ENCODE measurements at places on chromosomes 11 and 22.

DNA sequence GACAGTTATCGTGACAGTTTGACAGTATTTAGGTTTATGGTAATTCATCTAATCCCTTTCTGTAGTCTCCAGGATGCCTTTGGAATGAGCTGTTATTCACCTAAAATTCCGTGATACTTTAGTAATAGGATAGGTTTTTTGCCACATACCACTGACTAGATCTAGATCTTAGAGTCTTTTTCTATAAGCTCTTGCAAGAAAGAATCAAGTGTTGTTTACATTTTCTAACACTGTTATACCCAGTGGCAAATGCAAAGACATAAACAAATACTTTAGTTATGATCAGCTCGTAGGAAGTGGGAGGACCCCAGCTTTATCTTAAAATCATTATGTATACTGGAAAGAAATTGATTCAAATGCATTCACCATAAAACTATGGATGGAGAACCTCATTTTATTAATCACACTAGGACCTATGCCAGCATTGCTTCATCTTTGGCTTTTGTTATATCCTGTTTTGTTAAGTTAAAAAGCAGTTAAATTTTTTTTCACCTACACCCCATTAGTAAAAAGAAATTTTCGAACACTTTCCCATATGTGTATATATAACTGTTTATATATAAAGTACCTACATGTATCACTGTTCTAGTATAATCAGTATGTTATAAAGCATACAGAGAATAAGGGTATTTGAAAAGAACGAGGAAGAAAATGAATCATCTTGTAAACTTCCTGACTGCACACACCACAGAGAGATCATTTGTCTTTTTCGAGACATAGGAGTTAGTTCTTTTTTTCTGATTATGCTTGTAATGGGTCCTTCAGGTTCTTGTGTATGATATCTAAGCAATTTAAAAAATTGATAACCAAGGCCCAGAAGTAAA lies 60.9 kb downstream of the PDHX start:
- DNase-seq, result no peak

GRCh38 chr22:41397143-41397811 lies 15.5 kb downstream of the TEF start:
- no peak for DNase-seq

GRCh38 chr22:29733362-29734201 lies 13.8 kb downstream of the CABP7 start:
- no peak for DNase-seq

GRCh38 chr11:109914038-109914437 lies 179.2 kb upstream of the ZC3H12C start:
- DNase-seq, result peak; percentile 50

DNA sequence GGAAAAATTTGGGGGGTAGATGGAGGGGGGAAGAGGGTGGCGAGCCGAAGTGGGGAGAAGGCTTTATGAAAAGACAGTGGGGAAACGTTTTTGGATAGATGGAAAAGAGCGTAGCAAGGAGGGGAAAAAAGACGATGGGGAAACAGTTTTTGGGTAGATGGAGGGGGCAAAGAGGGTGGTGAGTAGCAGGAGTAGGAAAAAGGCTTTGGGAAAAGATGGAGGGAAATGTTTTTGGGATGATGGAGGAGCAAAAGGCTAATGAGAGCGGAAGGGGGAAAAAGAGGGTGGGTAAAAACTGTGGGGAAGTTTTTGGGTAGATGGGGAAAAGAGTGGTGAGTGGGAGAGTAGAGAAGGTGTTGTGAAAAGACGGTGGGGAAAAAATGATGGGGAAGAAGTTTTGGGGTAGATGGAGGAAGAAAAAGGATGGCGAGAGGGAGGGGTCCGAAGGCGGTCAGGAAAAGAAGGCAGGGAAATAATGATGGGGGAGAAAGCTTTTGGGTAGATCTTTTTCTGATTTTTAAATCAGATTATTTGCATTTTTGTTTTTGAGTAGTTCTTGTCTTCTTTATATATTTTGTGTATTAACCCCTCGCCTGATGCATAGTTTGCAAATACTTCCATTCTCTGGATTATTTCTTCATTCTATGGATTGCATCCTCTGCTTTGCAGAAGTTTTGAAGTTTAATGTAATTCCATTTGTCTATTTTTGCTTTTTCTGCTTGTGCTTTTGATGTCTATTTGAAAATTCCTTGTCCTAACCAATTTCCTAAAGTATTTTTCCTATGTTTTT lies 115.3 kb upstream of the SERPIND1 start:
- no peak for DNase-seq

- DNase-seq, result no peak
Observed at GRCh38 chr11:77602381-77603088, 12.8 kb downstream of the AQP11 start.

DNA sequence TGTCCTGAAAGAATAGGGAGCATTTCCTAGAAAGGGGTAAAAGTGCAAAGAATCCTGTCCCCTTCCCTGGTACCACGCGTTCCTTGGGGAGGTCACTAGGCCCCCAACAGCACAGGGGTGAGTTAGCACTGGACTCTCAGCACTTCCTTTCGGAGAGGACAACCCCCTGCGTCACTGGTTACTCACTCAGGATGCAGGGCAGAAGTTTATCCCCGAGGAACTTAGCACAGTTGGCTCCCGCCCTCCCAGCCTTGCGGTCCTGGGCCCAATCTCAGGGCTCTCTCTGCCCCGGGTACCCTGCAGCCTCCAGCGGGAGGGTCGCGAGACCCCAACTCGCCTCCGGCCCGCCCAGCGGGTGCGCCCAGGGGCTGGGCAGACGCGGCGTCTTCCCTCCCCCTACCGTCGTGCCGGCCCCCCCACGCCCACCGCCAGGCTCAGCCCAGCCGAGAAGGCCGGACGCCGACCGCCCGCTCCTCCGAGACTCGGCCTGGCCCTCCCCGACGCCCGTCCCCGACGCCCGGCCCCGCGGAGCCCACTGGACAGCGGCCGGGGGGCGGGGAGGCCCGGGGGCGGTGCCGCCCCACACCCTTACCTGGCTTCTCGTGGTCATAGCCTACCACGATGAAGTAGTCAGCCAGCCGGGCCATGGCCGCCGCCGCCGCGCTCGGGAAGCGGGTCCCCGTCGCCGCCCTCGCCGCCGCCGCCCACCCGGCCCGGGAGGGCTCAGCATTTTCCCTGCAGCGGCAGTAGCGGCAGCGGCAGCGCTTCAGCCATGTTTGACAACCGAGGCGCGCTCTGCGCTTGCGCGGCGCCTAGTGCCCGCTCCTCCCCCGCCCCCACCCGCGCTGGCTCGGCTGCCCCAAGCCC lies at the start of gene SBF2:
SBF2 (minus strand) TSS at position 797 of the 867 bp plus-strand sequence; CDS start at position 647, 150 bp downstream.
- DNase-seq, result peak; percentile 79

- DNase-seq, result no peak
Observed at GRCh38 chr11:128841461-128842072, 25.5 kb downstream of the KCNJ1 start.

DNA sequence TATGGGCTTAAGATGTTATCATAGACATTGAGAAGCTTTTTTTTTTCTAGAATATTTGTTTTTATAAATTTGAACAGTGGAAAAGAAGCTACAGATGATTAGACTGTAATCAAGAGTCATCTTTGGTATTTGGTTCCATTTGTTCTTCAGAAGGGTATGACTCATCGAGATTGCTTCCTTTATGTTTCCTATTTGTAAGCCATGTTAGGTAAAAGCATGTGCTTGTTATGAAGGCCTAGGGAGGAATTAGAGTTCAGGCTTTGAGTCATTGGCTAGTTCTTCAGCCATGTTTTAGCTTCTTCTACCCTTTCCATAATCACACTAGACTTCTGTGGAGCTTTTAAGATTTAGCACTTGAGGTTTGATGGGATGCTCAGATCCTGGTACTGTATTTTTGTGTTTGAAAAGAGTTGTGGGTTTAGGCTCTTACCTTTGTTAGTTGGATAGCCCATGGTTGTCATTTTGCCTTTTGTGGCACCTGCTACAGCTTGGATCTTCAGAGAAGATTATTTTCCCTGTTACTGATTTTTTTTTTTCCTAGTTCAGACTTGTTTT lies 44.3 kb downstream of the POLD3 start:
- no peak for DNase-seq

DNA sequence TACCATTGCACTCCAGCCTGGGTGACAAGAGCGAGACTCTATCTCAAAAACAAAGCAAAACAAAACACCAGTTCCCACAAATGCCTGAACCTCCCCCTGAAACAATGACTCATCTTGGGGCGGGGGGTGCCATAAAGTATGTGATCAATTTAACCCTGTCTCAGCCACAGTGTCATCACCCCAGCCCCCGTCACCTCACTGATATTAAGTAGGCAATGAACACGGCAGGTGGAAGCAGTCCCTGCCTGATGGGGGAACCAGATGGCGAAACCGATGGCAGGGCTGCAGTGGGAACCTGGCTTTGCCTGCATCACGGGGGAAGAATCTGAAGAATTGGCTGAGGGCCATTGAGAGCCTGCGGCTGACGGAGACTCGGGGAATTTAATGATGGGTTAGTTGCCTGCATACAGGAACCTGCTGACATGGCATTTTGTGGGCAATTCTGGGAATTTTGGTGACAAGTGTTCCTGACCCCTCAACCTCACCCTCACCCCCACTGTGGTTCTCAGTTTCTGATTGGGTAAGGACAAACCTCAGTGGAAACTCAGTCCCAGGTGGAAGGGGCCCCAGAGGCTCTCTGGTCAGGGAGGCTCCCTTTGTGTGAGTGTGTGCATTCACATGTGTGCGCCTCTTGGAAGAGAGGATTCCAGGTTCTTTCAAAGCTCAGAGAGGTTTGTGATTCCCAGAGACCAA lies 39.1 kb upstream of the SHISAL1 start:
- peak; percentile 67 for DNase-seq

GRCh38 chr11:46200537-46201281 lies 76.8 kb upstream of the CREB3L1 start:
- no peak for DNase-seq

DNA sequence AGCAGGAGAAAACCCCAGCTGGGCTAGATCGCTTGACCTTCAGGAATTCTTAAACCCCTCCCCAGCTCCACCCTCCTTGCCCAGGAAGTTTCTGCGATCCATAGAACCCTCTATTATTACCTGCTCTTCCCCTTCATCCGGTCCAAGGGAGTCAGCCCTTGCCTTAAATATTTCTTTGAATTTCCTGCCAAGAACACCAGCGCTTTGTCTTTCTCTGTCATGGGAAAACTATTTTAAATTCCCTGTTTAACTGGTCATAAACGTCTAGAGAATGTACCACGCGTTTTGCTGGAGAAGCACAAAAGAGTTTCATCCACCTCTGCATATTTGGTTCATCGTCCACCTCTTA lies 496 bp upstream of the TRAF6 start:
- DNase-seq, result no peak

DNA sequence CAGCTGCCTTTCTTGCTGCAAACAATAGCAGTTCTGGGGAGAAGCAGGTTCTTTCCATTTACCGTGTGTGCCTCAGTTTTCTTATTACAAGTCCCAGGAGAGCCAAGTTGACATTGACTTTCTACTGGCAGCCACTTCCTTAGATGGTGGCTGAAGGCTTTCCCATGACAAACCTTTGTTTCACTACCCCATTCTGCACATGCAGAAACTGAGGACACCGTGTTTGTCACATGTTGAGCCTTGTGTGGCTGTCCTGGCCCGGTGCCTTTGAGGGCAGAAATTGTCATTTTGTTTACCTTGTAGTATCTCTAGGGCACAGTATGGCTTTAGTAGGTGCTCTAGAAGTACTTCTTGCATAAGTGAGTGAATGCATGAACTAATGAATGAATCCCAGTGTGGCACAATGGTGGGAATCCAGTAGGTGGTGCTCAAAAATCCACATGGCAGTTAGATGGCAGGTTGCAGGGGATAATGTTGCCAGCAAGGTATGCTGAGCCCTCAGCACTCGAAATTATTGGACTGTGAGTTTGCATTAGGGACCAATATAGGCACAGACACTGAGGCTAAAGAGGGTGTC lies 101.6 kb downstream of the CSNK2A3 start:
- DNase-seq, result no peak

DNA sequence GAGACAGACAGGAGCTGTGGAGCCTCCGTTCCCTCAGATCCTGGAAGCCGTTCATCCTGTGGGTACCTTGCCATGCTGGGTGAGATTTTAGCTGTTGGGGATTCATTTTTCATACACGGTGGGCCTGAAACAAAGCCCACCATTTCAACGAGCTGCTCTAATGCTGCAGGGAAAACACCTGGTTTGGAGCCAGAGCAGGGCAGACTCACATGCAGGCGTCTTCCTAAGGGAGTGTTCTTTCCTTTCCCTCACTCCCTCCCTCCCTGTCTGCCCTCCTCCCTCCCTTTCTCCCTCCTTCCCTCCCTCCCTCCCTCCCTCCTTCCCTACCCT lies 52.5 kb downstream of the CD6 start:
- DNase-seq, result no peak

- no peak for DNase-seq
Observed at GRCh38 chr11:132621976-132622580, 910.2 kb downstream of the OPCML start.

- DNase-seq, result no peak
Observed at GRCh38 chr11:39345834-39346442, 2113.5 kb downstream of the LRRC4C start.

DNA sequence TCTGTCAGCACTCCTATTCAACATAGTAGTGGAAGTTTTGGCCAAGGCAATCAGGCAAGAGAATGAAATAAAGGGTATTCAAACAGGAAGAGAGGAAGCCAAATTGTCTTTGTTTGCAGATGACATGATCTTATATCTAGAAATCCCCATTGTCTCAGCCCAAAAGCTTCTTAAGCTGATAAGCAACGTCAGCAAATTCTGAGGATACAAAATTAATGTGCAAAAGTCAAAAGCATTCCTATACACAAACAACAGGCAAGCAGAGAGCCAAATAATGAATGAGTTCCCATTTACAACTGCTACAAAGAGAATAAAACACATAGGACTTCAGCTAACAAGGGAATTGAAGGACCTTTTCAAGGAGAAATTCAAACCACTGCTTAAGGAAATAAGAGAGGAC lies 280.4 kb upstream of the LUZP2 start:
- DNase-seq, result no peak

DNA sequence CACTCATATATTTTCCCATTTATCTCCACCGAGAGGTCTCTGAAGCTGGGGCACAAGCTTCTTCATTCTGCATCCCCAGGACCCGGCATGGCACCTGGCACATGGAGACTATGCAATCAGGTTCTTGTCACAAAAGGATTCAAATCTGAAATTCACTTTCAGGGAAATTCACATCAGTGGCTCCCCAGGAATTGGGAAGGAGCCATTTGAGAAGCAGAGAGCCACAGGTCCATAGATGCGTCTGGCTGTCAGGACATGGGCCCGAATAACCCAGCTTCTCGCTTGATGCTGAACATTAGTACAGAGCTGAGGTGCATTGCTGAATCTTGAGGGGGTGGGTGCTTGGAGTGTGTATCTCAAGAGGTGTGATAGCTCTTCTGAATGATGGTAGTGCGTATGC lies 82.5 kb downstream of the TSPAN18 start:
- DNase-seq, result no peak

All from Calu3 (cell line).